T follicular helper cell (primary cell): ENCODE measurements at places on chromosomes 12 and 14.
A peak's percentile ranks its signal among the peaks of the same experiment; 100 is the strongest.

DNA sequence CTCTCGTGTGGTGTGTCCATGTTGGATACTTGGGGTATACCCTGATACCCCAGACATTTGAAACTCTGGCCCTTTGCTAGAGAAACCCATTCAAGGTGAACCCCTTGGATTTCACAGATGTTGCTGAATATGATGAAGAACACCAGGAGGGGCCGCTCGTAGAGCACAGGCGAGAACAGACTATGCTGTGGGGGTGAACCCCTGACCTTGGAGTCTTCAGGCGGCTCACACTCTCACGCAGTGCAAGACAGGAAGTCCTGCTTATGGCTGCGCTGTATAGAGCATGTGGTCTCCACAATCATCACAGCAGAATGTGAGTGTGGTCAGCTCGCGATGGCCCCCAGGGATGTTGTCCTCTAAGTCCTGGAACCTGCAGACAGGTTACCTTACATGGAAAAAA is 60.4 kb downstream of the SLC15A4 start:
- DNase-seq, result no peak

- no peak for DNase-seq
These were observed 718.1 kb downstream of the DIO2 start for GRCh38 chr14:79493081-79493645.

GRCh38 chr14:68787092-68787992 is 5.5 kb downstream of the ZFP36L1 start:
- DNase-seq, result no peak

- no peak for DNase-seq
These were observed 155.2 kb downstream of the FBXL14 start for GRCh38 chr12:1439201-1439600.

DNA sequence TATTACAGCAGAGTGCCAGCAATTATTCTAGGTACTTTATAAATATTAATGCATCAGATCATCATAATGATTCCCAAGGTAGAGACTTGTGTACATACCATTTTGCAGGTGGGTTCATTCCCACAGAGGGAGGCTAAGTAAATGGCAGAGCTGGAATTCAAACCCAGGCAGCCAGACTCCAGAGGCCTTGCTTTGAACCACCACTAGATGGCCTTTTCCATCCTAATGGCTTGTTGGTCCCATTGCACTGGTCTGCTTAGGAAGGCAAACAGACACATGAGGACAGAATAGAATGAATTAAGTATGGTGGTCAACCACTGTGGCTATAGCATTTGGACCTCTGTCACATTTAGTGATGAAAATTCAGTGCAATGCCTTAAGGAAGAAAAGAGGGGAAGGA is 158.7 kb downstream of the METTL25 start:
- no peak for DNase-seq

GRCh38 chr12:11732023-11732422 is 82.5 kb downstream of the ETV6 start:
- no peak for DNase-seq

DNA sequence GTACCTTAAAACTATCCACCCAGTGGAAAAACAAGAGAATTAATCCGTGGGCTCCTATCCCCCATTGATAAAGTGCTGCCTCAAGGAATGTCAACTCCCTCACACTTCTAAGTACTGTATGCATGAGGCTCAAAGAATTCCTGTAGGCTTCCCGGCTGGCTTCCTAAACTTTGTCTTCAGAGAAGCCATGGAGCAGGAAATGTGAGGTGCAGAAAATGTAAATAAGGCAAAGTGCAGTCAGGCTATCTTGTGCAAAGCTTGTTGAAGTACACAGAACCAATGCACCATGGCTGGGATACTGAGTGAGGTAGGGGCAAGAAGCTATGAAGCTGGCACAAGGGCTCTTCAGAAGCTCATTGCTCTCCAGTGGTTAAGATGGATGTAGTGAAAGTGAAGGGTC is 611.0 kb downstream of the FSCB start:
- DNase-seq, result no peak

GRCh38 chr12:118741194-118741593 is 240.1 kb upstream of the SRRM4 start:
- DNase-seq, result no peak

- DNase-seq, result no peak
These were observed 59.8 kb upstream of the KRR1 start for GRCh38 chr12:75571204-75571603.

GRCh38 chr12:106758349-106759110 is 16.0 kb upstream of the RIC8B start:
- no peak for DNase-seq

DNA sequence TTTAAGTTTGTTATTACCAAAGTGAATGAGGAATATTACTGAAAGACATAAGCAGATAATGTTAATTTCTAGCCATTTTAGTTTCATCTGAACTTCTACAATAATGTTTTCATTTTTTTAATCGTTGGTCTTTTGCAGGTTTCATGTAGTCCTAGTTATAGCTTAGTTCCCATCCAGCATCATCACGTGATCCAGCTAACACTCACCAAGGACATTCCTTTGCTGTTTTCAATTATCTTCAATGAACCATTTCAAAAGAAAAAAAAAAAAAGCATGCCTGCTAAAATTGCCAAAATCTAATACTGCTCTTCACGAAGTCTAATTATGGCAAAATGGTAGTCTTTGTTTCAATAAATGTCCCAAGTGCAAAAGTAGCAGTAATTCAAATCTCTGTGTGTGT is 187.7 kb upstream of the ATXN7L3B start:
- DNase-seq, result no peak

- no peak for DNase-seq
These were observed 83.4 kb downstream of the PLEKHG3 start for GRCh38 chr14:64787619-64788018.

- no peak for DNase-seq
These were observed 182.4 kb downstream of the DICER1 start for GRCh38 chr14:94974893-94975292.

DNA sequence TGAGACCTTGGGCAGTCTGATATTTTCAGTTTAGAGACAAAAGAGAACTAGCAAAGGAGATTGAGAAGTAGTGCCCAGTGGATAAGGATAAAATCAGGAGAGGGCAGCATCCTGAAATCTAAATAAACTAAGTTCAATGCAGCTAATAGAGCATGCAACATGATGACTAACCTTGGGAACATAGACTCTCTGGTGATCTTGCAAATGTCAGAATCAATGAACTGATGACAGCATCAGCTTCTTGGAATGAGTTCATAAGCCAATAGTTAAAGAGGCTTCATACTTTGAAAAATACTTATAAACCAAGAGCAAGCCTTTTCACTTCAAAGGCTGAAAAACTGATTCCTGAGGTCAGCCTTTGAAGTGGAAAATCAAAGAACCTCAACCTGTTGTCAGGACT is 8.2 kb downstream of the TAS2R19 start:
- no peak for DNase-seq

DNA sequence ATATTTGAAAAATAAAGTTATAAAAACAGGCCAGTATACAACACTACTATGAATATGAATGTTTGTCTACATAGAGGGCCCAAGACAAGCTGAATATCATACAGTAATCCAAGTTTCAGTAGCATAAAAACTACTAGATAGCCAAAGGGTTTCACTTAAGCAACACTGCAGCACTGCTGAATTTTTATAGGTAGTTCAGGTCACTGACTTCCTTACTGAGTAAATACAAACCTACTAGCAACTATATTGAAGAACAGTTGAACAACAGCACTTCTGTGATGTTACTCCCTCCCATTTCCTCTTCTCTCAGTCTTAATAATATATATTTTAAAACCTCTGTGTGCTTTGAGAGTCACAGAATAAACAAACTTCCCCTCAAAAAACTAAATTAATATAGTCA is 42.7 kb downstream of the GTF2A1 start:
- DNase-seq, result no peak

GRCh38 chr14:65007202-65007601 is 20.5 kb downstream of the FNTB start:
- DNase-seq, result no peak

GRCh38 chr12:91964501-91964900 is 181.1 kb downstream of the BTG1 start:
- no peak for DNase-seq

DNA sequence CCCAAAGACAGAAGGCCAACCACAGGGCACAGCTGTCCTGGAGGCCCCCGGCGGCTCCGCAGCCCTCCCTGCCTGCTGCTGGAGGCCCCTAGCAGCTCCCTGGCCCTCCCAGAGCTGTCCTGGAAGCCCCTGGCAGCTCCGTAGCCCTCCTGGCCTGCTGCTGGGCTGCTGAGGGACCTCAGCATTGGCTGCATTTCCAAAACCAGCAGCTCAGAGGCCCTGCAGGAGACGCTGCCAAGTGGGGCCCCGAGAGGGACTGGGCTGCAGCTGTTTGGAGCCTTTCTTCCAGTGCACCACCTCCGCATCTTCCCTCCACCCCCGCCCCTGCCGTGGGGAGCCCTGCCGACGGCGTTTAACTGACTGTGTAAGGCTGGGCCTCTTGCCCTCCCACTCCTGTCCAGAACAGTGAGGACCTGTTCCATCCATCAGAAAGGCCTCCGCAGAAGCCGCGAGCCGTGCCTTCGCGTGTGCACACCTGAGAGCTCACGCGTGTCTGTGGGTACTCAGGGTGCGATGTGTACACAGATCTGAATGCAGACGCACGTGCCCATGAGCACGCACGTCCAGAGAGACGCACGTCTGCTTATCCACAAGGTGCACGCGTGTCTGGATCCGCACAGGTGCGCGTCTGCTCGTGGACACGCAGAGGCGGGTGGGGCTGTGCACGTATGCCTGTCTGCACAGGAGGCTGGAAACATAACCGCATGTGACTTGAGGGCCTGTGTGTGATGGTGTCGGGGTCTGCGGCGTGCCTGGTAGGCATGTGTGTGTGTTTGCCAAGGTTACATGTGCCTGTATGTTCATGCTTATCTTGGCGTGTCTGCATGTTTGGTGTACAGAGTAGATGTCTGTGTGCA is 57.0 kb upstream of the FBRSL1 start:
- DNase-seq, result no peak

GRCh38 chr12:110536834-110537604 is 34.9 kb downstream of the RAD9B start:
- no peak for DNase-seq

- no peak for DNase-seq
These were observed 212.2 kb downstream of the DUSP6 start for GRCh38 chr12:89140141-89140540.

DNA sequence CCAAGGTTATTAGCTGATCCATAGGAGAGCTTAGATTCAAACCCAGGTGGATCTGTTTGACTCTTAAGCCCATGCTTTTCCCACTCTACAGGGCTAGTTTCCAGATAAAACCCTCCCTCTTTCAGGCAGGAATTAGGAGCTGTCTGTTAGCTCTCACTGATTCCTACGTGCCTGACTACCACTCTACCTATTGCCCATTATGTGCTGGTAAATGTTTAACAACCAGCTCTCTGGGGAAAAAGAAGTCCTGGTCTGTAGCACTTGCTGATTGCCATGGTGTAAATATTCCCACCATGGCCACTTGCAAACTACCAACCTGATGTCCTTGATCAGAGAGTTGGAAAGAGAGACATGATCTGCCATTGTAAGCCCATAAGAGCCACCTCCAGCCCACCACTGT is 65.5 kb upstream of the BDKRB2 start:
- no peak for DNase-seq

GRCh38 chr14:89787525-89787924 is 167.0 kb downstream of the EFCAB11 start:
- no peak for DNase-seq

GRCh38 chr12:68236421-68237059 is 10.9 kb upstream of the IL26 start:
- DNase-seq, result peak; percentile 15

DNA sequence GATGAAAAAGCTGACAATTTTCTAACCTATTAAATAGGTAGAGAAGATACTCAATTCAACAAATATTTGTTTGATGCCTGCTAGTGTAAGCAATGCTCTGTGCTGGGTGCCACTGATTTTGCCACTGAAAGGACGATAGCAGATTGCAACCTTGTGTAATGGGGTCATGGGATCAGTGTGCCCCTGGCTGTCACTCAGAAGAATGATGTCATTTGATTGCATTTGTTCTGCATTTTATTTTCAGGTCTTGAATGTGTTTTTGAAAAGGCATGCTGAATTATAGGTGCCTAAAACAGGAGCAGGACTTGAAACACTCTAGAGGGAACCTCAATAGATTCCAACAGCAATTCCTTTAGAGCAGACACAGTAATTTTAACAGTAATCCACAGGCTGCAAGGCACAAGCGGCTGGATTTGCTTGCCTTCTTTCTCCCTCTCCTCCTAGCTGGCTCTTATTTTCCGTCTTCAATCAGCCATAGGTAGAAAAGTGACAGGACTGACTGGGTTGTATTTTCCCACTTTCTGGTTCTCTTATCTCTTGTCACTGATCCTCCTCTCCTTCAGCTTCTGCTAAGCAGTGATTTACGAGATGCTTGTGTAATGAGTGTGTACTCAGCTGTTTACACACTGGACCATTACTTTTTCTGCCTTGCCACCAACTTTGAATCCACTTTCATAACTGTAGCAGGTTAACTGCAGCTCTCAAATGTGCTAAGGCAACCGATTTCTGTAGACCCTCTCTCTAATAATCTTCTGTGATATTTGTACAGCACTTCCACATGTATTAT is 4.1 kb downstream of the PLXNC1 start:
- no peak for DNase-seq

DNA sequence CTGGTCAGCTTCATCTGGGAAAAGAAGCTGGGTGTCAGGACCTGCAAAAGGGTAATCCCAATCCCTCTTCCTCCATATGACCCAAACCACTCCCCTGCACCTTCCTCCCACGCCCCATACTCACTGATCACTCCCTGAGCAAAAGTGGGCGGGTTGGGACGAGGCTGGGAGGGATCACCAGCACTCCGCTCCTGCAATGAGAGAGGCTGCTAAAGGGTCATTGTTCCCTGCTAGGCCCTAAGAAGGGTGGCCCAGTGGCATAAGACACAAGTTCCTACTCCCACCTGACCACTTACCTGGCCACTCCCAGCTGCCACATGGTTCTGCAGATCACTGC is 15.7 kb upstream of the PRKAG1 start:
- no peak for DNase-seq

GRCh38 chr12:31740628-31741027 is 11.8 kb upstream of the AMN1 start:
- no peak for DNase-seq

- DNase-seq, result no peak
These were observed 75.1 kb downstream of the NOC4L start for GRCh38 chr12:132219323-132219722.

- no peak for DNase-seq
These were observed 379.3 kb downstream of the RGS6 start for GRCh38 chr14:72311516-72311915.

DNA sequence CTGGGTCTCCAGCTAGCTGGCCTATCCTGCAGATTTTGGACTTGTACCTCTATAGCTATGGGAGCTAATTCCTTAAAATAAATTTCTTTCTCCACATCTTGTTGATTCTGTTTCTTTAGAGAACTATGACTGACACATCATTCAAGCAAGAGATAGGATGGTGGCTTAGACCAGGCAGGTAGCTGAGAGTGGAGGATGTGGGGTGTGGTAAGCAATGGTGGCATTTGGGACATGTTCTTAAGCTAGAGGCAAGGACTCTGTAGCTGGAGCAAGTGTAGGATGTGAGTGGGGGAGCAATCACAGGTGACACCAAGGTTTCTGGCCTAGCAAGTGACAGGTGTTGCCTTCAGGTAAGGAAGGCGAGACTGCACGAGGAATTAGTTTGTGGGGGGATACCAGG is 6.8 kb downstream of the TDRD9 start:
- no peak for DNase-seq

GRCh38 chr12:18304609-18305008 is 43.3 kb downstream of the PIK3C2G start:
- no peak for DNase-seq

- DNase-seq, result no peak
These were observed 142.1 kb downstream of the GXYLT1 start for GRCh38 chr12:42002563-42002962.

- no peak for DNase-seq
These were observed 53.1 kb downstream of the EIF2S3B start for GRCh38 chr12:10558789-10559188.
